ENCODE measurements at places on chromosomes 5 and 9.

DNA sequence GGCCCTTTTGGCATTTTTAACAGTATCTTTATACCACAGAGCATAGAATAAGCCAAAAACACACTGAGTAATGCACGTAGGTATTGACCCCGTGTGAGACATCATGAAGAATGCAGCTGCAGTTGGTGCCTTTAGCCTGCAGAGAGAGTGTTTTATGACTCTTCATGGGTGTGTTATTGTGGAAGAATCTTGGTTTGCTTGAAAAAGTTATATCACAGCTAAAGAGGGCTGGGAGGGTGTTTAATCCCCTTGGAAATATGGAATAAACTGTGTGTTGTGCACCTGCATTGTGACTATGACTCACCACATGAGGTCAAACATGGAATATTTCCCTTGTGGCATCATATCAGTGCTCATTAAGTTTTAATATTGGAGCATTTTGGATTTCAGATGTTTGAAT lies 458.7 kb downstream of the CDH9 start:
- no peak for DNase-seq

GRCh38 chr5:20537911-20538703 lies 550.1 kb upstream of the CDH18 start:
- DNase-seq, result no peak

DNA sequence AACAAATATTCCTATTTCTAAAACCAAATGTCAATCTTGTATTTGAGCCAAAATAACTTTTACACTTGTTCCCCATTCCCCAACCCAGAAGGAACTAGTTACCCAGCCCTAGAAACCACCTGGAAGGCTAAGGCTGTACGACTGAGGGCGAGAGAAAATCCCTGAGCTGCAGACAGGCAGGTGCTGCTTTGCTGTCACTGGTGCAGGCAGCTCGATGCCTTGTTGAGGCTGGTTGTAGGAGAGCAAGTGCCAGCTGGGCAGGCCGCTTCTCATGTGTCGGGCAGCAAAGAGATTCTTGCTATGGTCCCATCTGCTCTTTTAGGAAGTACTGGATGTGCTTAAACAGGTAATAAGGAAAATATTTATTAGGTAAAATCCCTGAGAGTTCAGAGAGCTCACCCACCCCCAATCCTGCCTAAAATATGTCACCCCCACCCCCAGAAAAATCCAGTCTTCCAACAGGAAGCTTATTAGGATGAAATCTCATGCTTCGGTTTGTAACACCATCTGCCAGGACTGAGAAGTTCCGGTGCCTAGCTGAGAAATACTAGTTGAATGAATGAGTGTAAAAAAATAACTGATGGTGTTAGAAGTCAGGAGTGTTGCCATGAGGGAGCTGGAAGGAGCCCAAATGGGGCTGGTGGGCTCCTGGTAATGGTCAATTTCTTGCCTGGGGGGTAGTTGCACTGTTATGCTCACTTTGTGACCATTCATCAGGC lies 91.1 kb upstream of the DMRT1 start:
- no peak for DNase-seq

DNA sequence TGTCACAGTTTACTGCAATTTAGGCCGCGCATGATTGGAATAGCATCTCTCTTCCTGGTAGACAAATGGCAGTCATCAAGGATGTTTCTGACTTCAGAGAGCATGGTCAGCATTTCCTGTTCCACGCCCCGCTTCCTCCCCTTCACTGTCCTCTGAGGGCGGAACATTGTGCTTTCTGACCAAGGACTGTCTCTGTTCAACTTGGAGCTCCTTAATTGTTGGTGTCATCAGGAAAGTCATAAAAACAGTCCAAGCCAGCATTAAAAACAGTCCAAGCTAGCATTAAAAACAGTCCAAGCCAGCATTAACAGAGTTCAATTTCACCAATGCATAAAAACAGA lies 301.3 kb upstream of the IRX4 start:
- DNase-seq, result no peak

- no peak for DNase-seq
These were observed 595 bp downstream of the PDLIM7 start for GRCh38 chr5:177496727-177497291.

GRCh38 chr9:14706530-14707140 lies 13.4 kb upstream of the ZDHHC21 start:
- no peak for DNase-seq

GRCh38 chr5:56070851-56071465 lies 76.2 kb upstream of the IL6ST start:
- DNase-seq, result no peak

DNA sequence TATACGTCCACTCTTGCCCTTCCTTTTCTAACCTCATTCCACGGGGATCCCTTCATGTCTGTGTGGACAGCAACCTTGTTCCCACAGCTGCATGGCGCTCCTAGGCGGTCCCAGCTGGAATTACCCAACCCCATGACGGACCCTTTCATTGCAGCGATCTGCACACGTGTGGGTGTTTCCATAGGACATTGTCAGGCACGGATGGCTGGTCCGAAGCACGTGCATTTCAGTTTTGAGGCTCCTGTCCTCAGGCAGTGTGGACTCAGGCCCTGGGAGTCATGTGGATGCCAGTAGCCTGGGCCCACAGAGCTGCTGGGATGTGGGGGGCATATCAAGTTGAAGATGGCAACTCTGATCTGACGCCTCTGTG lies 15.0 kb downstream of the CARD19 start:
- peak; percentile 83 for DNase-seq

DNA sequence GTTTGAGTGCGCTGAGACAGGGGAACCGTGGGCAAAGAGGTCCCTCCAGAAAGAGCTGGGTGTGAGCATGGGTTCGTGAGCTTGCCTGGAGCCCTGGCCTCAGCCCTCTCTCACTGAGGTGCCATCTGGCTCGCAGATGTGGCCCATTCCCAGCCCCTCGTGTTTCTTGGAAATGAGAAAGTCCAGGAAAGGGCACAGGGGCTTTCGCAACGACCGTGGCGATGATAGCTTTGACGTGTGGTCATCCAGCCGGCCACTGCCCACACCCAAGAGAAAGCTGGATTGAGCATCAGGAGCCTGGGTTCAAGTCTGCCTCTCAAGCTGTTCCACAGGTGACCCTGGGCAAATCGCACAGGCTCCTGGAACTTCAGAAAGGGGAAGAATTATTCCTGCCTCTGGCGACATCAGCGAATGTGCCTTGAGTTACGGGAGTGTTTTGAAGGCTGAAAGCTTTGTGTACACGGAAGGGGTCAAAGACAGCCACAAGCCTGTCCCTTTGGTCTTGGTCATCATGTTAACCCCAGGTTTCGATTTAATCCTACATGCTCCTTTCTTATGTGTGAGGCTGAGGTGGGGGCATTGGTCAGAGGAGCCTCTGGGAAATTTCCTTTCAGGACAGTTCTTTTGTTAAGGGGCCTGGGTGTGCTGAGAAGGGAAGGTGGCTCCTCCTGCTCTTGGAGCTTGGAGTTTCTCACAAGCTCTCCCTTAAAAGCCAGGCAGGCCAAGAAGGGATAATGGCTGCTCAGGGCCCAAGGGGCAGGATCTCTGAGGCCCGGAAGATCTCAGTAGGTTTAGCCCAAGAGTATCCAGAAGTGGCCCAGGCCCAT lies 41.7 kb upstream of the IL17B start:
- no peak for DNase-seq

DNA sequence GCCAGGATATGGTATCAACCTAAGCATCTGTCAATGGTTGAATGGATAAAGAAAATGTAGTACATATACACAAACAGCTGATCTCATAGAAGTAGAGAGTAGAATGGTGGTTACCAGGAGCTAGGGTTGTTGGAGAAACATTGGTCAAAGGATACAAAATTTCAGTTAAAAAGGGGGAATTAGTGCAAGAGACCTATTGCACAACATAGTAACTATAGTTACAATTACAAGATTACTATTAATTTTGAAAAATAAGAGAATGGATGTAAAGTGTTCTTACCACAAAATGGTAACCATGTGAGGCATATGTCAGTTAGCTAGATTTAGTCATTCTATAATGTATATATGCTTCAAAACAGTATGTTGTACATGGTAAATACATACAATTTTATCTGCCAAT lies 28.8 kb upstream of the ELOVL7 start:
- no peak for DNase-seq

DNA sequence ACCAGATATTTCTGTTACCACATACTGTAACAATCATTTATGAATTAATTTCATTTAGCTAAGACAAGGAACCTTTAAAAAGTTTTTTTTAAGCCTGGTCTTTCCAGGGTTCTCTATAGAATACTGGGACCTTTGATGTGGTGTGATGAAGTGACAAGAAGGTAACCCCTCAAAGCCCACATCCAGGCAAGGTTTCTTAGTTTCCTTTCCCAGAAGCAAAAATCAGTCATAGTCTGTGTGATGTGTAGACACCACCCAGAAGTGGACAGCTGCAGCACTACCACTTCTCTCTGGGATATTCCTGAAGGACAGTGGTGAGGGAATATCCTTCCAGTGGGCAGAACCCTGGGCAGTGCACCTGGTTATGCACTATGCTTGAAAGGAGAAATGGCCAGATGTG lies 115.6 kb downstream of the TTC39B start:
- no peak for DNase-seq

DNA sequence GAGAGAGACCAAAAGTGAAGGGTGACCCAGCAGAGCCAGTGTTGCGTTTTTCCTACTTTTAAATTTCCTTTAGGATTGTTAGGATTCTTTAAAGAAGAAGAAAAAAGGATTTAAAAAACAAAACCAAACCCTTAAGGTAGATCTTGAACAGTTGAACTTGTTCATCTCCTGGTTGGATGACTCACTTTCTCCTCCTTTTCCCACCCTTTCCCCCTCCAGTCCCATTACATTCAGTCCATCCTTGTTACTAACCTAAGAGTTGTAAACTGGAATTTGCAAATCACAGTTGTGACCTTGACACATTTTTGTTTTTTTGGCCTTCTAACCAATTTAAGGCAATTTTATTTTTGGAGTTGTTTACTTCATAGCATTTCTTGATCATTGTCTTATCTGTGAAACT lies 289.2 kb downstream of the ARHGAP26 start:
- no peak for DNase-seq

- no peak for DNase-seq
These were observed 4.3 kb upstream of the FYB1 start for GRCh38 chr5:39223565-39224156.

GRCh38 chr5:128358826-128359225 lies 179.2 kb downstream of the FBN2 start:
- no peak for DNase-seq

DNA sequence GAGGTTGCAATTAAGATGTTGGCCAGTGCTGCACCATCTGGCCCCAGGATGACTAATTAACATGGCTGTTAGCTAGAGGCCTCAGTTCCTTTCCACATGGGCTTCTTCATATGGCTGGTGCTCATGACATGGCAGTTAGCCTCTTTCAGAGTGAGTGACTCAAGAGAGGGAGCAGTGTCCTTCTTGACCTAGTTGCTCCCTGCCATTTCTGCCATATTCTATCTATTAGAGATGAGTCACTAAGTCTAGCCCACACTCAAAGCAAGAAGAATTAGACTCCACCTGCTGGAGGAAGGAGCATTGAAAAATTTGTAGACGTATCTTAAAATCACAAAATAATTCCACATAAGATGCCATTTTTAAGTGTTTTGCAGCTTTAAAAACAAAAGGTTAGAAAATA lies 651.2 kb upstream of the CCNG1 start:
- no peak for DNase-seq

- DNase-seq, result no peak
These were observed 608.0 kb upstream of the ACO1 start for GRCh38 chr9:31776471-31776870.

DNA sequence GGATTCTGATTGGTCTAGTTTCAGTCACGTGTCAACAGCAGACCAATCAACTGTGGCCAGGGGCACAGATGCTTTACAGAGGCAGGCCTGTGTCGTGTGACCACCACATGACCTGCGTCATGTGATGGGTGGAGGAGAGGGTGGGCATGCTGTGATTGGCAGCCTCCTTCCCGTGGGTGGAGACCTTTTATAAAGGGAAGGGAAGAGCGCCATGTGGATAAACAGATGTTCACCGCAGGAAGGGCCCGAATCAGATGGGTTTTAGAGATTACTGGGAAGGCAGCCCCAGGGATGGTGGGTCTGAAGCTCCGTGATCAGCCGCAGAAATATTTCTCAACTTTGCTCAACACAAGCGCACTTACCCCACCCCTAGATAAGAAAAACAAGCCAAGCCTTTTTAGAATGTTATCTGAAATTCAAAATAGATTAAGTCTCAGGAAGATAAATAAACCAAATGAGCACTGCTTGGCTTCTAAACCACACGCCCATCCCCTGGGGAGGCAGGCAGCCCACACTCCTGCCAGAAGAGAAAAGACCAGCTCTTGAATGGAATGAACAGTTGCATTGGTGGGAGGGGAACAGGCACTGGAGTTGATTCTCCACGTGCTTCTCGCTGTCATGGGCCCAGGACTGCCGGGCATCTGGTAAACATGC lies 43.6 kb downstream of the ROPN1L start:
- no peak for DNase-seq

DNA sequence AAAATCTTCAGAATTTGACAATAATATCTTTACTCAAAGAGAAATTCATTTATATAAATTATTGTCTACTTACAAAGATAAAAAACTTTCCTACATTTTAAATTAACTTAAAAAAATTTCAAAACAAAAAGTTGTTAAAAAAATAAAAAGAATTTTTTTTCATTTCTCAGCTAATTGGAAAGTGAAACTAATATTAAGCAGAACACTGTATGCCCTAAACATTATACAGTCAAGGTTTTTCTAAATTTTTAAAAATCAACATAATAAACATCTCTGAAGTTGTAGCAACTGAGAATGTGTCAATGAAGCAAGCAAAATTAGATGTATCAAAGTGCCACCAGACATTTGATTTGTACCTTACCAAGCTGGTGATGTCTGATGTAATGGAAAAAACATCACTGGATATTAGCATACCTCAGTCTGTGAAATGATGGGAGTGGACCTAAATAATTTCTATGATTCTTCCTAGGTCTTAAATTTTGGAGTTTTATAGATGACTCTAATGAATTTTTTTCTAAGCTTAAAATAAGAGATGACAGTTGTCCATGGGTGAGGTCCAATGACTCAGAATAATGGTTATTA lies 290.1 kb downstream of the ADAMTS6 start:
- no peak for DNase-seq
